Non-pigmented ciliary epithelial cell (primary cell): ENCODE measurements at places on chromosomes 6 and 20.

DNA sequence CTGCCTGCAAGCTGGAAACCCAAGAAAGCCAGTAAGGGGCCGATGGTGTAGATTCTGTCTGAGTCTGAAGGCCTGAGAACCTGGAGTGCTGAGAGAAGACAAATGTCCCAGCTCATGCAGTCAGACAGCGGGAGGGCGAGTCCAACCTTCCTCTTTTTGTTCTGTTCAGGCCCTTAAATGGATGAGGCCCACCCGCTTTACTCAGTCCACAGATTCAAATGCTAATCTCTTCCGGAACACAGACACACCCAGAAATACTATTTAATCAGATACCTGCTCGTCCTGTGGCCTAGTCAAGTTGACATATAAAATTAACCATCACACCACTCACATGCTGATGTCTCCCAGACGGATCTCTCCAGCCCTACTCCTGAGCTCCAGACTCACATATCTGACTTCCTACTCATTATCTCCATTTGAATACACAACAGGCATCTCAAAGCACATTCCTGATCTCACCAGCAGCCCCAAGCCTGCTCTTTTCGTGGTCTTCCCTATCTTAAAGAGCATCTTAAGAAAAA lies 26.7 kb upstream of the SRC start:
- peak; percentile 73 for DNase-seq

GRCh38 chr6:151627689-151628444 lies 134.1 kb downstream of the CCDC170 start:
- DNase-seq = no peak

DNA sequence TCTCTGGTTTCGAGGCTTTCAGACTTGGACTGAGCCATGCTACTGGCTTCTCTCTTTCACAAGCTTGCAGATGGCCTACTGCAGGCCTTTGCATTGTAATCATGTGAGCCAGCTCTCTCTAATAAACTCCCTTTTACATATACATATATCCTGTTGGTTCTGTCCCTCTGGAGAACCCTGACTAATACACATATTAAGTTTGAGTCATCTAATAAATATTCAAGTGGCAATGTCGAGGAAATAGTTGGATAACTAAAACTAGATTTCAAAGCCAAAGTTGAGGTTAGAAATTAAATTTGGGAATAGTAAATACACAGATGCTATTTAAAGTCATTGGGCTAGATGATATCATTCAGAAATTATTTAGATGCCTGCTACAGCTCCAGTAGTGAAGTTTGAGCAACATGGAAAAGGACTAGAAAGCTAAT lies 1343.4 kb downstream of the GRIK2 start:
- peak; percentile 35 for DNase-seq

GRCh38 chr6:41470331-41471063 lies 75.7 kb upstream of the FOXP4 start:
- no peak for DNase-seq
